ENCODE measurements at places on chromosomes 13 and 19.

GRCh38 chr13:46176756-46177155 lies 5.2 kb downstream of the LCP1 start:
- DNase-seq: no peak

DNA sequence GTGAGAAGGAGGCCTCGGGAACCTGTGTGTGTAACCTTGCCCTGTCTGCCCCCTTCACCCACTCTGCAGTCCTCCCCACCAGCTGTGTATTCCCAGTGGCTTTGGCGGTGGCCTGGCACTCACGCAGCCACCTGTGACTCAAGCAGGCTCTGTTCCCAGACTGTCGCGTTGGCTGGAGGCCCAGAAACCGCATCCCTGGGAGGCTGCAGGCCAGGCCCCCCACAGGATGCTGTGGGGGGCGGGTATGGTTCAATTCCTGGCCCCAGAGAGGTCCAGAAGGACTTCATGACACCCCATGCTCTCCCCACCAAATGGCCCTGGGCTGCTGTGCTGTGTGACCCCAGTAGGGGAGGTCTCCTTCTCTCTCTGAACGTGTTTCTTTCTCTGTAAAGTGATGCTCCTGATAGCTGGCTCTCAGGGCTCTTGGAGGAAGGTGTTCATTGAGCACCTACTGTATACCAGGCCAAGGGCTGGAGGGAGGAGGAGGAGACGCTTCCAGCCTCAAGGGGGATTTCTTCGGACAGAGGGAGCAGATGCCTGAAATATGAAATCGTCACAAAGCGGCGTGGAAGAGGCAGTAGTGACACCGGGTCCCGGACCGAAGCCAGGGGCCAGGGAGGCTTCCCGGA lies 1.9 kb upstream of the LINGO3 start:
- no peak for DNase-seq

- no peak for DNase-seq
Observed at GRCh38 chr19:18502638-18503294, 19.1 kb downstream of the ELL start.

DNA sequence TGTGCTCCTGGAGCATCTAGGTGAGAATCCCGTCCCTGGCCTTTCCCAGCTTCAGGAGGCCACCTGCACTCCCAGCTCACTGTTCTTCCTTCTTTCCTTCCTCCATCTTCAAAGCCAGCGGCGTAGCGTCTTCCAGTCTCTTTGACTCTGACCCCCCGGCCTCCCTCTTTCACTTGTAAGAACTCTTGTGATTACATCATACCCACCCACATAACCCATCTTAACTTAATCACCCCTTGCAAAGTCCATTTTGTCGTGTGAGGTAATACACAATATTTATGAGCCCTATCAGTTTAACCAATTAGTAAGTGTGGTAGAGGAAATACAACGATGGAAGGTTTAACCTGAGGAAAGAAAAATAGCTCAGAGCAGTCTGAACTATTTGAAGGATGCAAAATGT lies 4.6 kb upstream of the CDC16 start:
- no peak for DNase-seq

DNA sequence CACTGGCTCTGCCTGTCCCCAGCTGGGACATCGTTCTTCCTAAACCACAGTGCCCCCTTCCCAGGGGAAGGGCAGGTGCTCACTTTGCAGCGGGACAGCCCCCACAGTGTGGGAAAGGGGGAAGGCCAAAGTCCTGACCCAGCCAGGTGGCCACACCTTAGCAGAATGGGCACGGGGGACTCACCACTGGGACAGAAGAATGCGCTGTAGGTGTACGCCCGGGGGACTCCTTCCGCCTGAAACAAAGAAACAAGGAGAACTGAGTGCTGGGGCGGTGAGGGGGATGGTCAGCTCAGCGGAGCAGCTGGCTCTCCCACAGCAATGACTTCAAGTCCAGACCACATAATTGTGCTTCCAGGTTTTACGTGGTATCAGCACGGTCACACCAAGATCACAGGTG lies 49.4 kb downstream of the F2RL3 start:
- DNase-seq: no peak

DNA sequence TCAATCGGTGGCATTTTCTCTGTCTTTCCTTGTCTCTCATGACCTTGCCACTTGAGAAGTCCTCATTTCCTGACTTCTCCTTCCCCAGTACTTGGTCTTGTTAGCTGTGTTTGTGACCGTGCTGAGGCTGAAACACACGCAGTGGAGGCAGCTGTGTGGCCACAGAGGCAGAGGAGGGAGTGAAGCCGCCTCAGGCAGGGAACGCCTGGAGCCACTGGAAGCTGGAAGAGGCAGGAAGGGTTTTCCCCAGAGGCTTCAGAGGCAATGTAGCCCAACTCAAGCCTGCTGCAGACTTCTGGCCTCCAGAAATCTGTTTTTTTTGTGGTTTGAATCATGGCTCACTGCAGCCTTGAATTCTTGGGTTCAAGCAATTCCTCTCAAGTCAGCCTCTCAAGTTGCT lies 29.2 kb upstream of the ARGLU1 start:
- no peak for DNase-seq

DNA sequence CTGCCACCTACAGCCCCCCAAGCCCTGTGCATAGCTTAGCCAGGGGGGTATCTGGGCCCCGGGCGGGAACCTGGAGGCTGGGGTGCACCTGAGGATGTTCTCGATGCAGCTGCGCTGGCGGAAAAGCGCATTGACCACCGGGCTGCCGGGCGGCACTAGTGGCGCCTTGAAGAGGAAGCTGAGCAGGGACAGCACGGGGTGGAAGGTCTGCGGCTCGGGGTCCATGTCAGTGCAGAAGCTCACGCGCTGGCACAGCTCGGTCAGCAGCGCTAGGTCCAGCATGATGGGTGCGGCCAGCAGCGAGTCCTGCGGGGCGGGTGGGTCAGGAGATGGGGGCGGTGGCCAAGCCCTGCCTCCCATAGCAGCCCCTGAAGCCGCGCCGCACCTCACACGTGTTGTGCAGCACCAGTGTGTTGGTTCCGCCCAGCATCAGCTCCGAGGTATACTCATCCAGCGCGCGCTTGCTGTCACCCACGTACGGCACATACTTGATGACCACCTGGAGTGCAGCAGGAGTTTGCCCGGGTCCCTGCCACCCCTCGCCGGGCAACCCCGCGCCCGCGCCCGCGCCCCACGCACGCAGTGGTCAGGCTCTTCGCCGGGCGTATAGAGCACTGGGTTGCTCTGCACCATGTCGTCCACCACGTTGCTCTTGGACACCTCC lies 2.6 kb downstream of the ISYNA1 start:
- DNase-seq: no peak

- DNase-seq: no peak
Observed at GRCh38 chr19:19154768-19155494, 15.1 kb downstream of the MEF2B start.

GRCh38 chr13:25887962-25888655 lies 163.7 kb downstream of the SHISA2 start:
- DNase-seq: no peak

DNA sequence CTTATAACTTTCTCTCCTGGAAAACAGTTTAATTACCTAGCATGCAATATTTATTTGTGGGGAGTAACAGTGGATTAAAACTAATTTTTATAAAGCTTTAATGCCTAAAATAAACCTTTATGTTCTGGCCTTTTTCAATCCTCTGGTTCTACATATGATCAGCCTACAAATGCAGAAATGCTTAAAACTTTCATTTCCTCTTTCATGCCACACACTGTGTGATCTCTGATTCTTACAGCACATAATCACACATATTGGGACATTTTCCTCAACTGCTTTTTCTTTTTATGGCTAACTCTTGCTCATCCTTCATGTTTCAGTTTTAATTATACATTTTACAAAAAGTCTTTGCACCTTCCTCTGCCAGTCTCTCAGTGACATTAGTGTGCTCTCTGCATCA lies 910.8 kb upstream of the SLITRK6 start:
- DNase-seq: no peak

DNA sequence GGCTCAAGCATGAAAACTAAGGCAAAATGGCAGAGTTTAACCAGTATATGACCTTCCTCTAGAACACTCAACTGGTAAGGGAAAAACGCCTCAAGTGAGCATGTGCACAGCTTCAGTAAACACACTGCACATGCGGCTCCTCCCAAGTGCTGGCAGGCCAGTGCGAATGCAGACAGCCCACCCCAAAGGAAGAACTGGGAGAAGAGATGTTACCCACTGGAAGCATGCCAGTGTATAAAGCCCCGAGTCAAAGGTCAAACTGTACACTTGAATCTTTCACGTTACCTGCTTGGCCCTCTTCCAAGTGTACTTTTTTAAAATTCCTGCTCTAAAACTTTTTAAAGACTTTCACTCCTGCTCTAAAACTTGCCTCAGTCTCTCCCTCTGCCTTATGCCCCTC lies 19.2 kb upstream of the RCBTB1 start:
- no peak for DNase-seq

DNA sequence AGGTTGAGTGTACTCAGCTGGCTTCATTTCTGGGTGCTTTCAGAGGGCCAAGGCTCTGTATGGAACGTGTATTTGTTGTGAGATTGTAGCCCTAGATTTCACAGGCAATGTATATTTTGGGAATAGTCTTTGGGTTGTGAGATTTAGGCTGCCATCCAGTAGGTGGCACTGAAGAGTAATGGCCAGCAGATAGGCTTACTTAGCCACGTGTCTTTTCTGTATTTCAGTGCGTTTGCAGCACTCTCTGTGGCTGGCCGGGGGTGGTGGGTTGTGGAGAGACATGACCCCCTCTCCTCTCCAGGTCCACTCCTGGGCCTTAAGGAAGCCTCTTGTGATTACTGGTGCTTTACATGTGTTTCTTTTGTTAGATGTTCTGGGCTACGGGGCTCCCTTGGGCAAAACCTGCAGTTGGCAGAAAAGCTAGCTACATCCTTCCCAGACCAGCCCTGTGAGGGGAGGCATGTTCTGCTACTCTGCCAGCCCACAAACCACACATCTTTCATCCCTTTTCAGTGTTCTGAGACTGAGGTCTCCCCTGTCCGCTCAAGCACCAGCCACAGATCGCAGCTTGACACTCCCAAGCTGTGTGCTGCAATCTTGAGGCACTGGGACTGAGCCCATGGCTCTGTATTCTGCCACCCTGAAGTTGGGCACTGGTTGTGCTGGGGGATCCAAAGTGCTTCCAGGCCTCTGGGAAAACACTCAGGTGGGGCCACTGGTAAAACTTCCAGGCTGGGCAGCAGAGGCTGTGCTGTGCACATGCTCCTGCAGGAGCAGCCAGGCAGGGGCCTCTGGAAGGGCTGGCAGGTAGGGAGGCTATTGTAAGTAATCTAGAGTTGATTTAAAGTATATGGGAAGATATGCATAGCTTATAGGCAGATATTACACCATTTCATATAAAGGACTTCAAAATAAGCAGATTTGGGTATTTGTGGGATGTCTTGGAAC lies 1096.8 kb upstream of the PCDH20 start:
- no peak for DNase-seq

DNA sequence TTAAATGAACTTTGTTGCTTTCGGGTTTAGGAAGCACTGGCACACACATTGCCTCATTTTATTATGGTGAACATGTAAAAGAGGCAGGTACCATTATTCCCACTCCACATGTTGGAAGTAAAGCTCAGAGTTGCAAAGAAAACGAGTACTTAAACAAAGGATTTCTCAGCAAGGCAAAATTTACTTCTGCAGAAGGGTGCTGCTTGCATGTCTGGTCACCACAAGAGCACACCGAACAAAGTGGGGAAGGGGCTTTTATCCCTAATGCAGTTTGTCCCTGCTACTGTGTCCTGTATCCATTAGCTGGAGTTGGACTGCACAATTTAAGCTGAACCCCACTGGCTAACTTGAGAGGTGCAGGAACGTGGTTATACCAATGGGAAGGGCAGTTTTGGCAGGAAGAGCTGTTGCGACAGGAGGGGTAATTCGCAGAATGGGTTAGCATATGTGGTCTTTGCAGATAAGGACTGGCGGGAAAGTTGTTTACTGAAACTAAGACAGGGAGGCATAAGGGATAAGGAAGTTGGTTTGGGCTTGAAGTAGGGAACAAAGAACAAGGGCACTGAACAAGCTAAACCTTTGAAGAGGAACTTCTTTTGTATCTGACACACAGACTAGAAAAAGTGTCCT lies 545.5 kb downstream of the UQCRFS1 start:
- DNase-seq: no peak

- no peak for DNase-seq
Observed at GRCh38 chr13:26575244-26575643, 17.8 kb downstream of the WASF3 start.

Data from AG09319 (cell line).